ENCODE measurements at places on chromosomes 7 and 10. TPM values are rescaled to one million over a fixed set of nuclear protein-coding genes. Genes with fewer than 3 reads are reported as not detected.

The AGBL3 gene
- total RNA-seq, result 3.0 TPM

The TMEM178B gene
- total RNA-seq, result 0.28 TPM

The KAZALD1 gene
- total RNA-seq, result 10.6 TPM

The CPVL gene
- total RNA-seq, result 21.8 TPM

DNA sequence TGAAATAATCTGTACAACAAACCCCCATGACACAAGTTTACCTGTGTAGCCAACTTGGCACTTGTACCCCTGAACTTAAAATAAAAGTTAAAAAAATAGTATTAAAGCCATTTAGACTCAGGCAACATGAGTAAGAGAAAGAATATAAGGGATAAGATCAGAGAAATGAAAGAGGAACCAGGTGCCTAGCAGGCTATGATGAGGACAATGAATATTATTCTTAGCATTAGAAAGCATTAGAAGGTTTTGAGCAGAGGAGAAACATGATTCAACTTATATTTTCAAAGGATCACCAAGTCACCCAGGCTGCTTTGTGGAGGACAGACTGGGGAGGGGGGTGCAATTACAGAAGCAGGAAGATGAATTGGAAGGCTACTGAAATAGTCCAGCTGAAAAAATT, 48.1 kb upstream of the TES start:
- no peaks in the 10 kb centered on the region for H3K4me1 ChIP-seq
- H3K27me3 ChIP-seq, result no peaks in the 10 kb centered on the region
- no peaks in the 10 kb centered on the region for H3K36me3 ChIP-seq

DNA sequence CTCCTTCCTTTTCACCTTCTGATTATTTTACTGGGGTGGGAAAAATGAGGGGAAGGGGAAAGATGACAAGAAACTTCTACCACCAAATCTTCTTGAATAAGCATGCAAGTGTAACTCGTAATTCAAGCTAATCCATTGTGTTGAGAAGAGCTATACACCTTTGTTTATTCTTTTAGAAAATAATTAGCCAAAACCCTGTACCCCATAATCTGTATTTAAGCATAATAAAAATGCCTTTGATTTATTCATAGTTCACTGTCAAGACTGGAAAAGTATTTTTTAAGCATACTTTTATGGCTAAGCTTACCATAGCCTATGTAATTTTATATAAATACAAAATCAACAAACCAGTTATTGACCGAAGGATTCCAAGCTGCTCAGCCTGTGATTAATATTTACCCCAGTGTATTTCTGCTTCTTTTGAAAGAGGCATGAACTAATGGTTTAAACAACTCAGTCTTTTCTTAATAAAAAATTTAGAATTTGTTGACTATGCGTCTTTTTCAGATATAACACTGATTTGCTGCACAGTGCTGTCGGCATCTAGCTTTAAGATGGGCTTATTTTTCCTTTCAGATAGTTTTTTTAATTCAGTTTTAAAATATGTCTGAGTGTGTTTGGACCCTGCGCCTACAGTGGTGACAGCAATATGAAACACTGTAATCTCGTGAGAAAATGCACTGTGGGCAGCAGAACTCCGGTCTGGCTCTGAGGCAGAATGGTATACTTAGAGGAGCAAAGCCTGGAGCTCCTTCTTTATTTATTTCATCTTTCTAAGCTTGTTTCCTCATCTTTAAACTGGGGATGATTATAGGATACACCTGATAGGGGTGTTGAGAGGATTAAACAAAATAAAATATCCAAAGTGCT, 238.8 kb upstream of the LRGUK start:
- H3K4me1 ChIP-seq, result peaks cover 10% of the 10 kb centered on the region
- H3K36me3 ChIP-seq, result no peaks in the 10 kb centered on the region
- H3K4me3 ChIP-seq, result no peak overlapping the region
- no peak for DNase-seq
- H3K27me3 ChIP-seq, result no peaks in the 10 kb centered on the region

DNA sequence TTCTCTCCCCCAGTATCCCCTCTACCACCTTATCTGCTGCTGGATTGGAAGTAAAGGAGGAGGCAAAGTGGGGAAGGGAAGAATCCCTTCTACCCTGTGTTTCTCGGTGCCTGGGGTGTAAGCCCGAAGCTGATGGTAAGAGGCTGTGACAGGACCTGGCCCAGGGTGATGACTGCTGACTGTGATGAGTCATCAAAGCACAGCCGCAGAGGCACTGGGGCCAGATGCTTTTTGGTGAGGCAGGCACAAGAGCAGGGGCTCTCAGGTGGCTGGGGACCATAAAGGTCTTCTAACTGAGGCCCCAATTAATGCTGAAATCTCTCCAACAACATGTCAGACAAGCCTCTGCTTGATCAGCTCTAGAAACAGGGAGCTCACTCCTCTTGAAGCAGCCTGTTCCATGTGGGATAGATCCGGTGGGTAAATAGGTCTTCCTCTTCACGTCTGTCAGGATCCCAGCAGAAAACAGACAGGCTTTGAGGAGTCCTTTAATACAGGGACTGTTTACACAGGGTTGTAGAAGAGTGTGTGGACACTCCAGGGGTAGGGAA, 86.1 kb upstream of the PCBD1 start:
- peaks cover 2% of the 10 kb centered on the region for H3K27me3 ChIP-seq
- H3K4me1 ChIP-seq, result no peaks in the 10 kb centered on the region
- DNase-seq, result no peak
- H3K36me3 ChIP-seq, result no peaks in the 10 kb centered on the region
- no peak overlapping the region for H3K27ac ChIP-seq
- H3K4me3 ChIP-seq, result no peak overlapping the region

DNA sequence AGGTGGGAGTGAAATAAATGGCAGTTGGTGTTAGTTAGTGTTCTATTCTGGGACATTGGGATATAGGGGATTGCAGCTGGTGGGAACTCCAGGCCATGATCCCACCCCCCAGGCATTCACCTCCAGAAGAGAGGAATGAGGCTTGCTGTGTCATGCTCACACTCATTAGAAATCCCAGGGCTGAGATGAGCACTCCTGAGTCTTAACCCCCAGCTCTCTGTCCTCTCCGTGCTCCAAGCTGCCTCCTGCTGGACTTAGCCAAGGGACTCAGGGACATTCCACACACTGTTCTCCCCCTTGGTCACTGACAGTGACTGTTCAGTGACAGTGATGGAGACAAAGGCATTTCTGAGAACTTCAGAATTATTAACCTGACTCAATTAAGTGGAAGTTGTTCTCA, 21.5 kb downstream of the CYP26A1 start:
- no peak overlapping the region for H3K27ac ChIP-seq
- no peaks in the 10 kb centered on the region for H3K4me1 ChIP-seq
- H3K27me3 ChIP-seq, result peaks cover 3% of the 10 kb centered on the region
- H3K36me3 ChIP-seq, result no peaks in the 10 kb centered on the region
- DNase-seq, result no peak
